ENCODE measurements at places on chromosomes 11 and 22.
A peak's percentile ranks its signal among the peaks of the same experiment; 100 is the strongest.

- DNase-seq: no peak
These were observed 5.9 kb upstream of the ETS1 start for GRCh38 chr11:128593281-128593680.

- DNase-seq: no peak
These were observed 349.7 kb downstream of the BUD13 start for GRCh38 chr11:116422956-116423600.

GRCh38 chr11:2269601-2270321 is 627 bp downstream of the ASCL2 start:
- DNase-seq: peak; percentile 43

DNA sequence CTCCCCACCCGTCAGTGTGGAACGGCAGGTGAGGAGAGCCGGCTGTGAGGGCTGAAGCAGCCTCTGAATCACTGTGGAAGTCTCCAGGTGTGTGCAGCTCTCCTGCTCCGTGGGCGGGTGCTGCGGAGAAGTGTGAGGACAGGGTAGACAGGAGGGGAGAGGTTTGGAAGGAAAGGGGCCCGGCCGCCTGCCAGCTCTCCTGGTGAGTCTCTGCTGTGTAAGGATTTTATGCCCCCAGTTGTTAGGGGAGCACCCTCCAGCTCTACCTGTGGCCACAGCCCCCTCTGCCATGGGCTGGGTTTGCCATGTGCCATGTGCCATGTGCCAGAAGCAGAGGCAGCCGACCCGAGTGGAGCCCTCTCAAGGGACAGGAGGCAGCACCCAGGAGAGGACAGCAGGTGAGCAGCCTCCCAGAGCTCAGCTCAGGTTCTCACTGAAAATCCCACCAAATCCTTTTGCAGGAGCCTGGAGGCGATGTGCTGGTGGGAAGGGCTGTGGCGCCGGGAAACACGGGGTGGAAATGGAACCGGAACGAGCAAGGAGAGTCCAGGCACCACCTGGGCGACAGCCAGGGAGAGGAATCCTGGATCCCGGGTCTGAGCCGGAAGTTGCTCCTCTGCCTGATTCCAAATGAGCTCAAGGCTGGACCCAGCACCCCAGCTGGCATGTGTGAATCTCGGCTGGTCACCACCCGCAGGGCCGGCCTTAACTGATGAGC is 804.4 kb downstream of the BRD1 start:
- DNase-seq: no peak

- no peak for DNase-seq
These were observed 1337.8 kb downstream of the BRD1 start for GRCh38 chr22:48489551-48490499.

DNA sequence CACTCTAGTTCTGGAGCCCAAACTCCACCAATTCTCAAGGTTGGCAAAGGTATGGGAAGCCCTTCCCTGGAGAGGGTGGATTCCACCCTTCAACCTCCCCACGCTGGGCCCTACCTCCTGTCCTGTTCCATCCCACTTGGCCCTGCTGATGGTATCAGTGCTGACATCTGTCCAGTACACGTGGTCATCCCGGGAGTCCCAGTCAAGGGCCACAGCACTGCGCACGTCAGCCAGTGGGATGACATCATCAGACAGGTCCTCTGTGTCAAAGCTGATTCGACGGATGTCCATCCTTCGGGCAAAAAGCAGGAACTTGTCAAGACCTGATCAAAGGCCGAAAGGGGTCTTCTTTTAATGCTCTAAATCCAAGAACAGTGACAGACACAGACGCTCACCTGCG is 32.1 kb downstream of the LRP4 start:
- no peak for DNase-seq

- DNase-seq: no peak
These were observed 27.6 kb downstream of the ALKBH3 start for GRCh38 chr11:43908191-43908590.

- no peak for DNase-seq
These were observed 9.0 kb downstream of the KCNQ1OT1 start for GRCh38 chr11:2690596-2691354.

DNA sequence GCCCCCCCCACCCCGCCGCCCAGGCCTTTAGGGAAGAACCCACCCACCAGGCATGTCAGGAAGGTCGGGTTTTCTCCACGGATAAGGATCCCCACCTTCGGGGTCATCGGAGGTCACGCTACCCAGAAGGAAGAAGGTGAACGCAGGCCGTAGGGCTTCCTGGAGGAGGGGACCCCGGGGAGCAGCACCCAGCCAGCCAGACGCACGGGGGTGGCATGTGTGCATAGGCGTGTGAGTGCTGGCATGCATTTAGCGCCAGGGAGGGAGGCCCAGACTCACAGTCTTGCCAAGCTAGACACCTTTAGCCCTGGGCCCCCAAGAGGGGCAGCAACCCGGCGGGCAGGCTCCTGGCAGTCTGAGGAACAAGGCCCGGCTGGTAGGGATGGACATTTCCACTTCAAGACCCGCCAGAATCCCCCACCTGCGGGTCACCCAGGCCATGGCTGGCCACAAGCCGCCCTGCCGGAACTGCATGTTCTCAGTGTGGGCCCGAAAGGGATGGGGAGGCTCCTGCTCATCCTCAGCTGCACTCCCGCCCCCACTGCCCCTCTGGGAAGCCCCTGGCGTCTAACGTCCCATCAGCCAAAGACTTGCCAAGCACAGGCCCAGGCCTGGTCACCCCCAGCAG is 16.7 kb upstream of the PIM3 start:
- DNase-seq: no peak

All from stimulated activated CD4-positive, alpha-beta T cell treated with anti-CD3 and anti-CD28 coated beads, Interleukin-12 subunit alpha, Interleukin-12 subunit beta, amount 100 ng/mL, for 4 hours (primary cell).